ENCODE measurements at places on chromosomes 6 and 20. TPM values are rescaled to one million over a fixed set of nuclear protein-coding genes. Genes with fewer than 3 reads are reported as not detected.

Gene BRPF3
- 10.2 TPM for total RNA-seq

Gene TINAG
- not detected for total RNA-seq

DNA sequence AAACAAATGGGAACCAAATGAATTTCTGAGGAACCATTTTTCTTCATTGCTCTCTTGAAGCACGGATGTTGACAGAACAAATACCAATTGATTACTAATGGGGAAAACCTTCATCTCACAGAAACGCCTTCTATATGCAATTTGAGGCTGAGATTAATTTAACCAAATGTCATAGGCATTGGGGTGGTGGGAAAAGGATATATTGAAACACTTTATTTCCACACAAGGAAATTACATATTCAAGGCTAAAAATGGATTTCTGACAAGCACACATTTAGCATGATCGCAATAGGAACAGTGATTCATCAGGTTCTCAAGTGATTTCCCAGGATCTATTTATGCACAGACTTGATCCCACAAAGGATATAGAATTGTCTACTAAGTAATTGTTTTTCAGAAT, 88.9 kb downstream of the COL12A1 start:
- DNase-seq = peak; percentile 42

- no peak for DNase-seq
These were observed 1076.4 kb downstream of the HACE1 start for GRCh38 chr6:103783329-103783728.

- no peak for DNase-seq
These were observed 162.6 kb downstream of the KIF16B start for GRCh38 chr20:16410626-16411025.

- no peak for DNase-seq
These were observed 246.1 kb downstream of the RIMS1 start for GRCh38 chr6:72132427-72132826.
